ENCODE measurements at places on chromosomes 3 and 15.

GRCh38 chr15:59994888-59995557 is 9.1 kb upstream of the FOXB1 start:
- no peak for DNase-seq

DNA sequence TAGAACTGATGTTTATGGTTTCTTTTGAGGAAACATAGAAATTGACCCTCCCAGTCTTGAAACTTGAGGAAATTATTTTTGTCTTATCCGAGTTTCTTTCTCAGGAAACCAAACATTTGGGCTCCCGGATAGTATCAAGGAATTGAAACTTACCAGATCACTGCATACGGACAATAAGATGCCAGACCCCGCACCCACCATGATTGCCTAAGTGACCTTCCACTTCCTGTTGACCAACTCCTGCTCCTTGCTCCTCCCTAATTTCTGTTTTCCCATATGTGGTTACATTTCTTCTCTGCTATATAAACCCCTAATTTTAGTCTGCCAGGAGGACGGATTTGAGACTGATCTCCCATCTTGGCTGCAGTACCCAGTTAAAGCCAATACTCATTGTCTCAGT is 118.4 kb upstream of the TPRG1 start:
- no peak for DNase-seq

GRCh38 chr15:47516558-47516957 is 200.7 kb upstream of the SEMA6D start:
- no peak for DNase-seq

GRCh38 chr3:24520101-24520495 is 25.4 kb upstream of the THRB start:
- no peak for DNase-seq

DNA sequence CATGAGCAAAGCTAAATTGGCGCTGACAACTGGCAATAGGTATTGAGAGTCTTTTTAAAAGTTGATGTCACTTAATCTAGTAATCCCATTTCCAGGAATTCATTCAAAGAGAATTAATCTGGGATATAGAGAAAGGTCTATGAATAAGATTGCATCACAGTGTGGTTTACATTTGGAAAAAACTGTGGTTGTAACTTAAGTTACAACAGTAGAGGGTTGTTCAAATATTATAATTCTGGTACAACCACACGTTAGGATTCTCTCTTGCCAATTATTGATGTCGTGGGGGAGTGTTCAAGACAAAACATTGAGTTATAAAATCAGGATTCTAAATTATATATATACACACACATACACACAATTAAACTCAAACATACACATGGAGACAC is 79.8 kb downstream of the LIPC start:
- no peak for DNase-seq

GRCh38 chr3:26141296-26141695 is 351.4 kb downstream of the OXSM start:
- no peak for DNase-seq

DNA sequence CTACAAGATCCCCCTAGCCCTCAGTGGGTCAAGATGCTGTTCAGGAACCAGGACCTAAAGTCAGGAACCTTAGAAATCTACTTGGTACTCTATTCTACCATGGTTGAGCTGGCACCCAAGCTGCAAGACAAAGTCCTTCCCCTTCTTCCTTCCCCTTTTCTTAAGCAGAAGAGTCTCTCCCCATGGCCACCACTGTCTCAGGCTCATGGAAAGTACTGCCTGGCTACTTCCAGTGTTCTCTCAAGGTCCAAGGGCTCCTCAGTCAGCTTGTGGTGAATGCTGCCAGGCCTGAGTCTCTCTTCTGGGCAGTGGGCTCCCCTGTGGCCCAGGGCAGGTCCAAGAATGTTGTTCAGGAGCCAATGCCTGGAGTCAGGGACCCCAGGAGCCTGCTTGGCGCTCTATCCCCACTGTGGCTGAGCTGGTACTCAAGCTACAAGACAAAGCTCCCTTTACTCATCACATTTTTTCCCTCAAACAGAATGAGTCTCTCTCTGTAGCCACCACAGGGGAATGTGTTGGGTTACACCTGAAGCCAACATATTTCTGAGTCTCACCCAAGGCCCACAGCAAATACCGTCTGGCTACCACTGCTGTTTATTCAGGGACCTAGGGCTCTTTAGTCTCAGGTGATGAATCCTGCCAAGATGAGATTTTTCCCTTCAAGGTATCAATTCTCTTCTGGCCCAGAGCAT is 18.1 kb upstream of the SLC27A2 start:
- DNase-seq: no peak

GRCh38 chr15:25682340-25682739 is 180.8 kb downstream of the ATP10A start:
- DNase-seq: no peak

GRCh38 chr15:25331404-25331803 is 107.4 kb downstream of the UBE3A start:
- no peak for DNase-seq

DNA sequence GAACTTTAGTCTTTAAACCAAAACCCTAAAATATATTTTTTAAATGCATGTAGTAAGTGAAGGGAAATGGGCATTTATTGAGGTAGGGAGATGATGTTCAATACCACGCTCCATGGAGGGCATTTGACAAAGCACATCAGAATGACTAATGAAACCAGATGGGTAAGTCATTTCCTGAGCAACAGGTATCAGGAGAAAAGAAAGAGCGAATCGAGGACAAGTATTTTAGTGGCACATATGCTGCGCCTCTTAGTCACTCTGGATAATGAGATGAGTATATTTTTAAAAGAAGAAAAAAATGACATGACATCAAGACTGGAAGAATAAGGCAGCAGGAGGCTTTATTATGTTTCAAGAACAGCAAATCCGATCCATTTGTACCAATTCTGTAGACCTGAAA is 129.0 kb upstream of the ARHGEF3 start:
- DNase-seq: no peak

GRCh38 chr3:109804697-109805096 is 467.4 kb upstream of the DPPA4 start:
- DNase-seq: no peak

DNA sequence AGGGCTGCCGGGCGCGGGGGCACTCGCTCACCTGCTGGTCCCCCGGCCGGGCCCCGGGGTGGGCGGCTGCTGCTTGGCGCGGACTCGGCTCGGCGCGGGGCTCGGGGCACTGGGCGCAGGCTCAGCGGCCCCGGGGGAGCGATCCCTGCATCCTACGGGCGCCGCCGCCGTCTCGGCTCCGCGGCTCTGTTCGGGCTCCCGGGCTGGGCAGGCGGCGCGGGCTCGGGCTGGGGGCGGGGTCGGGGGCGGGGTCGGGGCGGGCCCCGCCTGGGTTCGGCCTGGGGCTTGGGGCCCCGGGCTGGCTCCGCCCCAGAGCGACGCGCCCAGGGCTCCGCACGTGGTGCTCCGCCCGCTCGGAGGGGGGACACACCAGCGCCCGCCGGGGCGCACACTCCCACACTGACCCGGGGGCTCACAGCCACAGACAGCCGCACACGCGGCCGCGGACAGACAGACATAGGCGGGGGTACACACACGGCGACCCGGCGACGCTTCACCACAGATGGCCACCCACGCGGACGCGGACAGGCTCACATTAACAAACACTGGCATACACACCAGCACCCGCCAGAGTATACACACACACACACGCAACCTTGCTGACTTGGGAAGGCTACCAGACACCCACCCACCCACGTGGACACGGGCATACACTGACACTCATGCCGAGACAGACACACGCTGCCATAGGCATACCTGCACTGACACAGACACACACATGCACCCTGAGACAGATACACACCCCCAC is at the start of gene SCN5A:
SCN5A (minus strand) TSS at position 188 of the 748 bp plus-strand sequence. CDS start 16,380 bp downstream, outside the sequence.
- DNase-seq: peak; percentile 91

DNA sequence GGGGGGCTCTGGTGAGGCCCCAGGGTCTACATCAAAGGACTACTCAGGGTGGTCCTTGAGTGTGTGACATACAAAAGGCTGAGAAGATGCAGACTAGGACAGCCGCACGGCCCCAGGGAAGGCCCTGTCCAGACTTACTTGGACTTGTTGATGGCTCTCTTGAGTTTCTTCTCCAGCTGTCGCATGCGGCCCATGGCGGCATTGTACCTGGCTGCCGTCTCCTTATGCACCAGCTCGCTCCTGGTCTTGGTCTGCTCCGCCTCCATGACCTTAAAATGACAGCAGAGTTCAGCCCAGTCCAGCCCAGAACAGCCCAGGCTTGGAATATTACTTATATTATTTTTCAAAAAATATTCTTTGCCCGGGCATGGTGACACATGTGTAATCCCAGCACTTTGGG is 56.0 kb downstream of the CAPN7 start:
- no peak for DNase-seq

GRCh38 chr3:62732183-62732904 is 142.9 kb downstream of the CADPS start:
- DNase-seq: no peak

GRCh38 chr15:47340571-47340920 is 376.8 kb upstream of the SEMA6D start:
- no peak for DNase-seq

DNA sequence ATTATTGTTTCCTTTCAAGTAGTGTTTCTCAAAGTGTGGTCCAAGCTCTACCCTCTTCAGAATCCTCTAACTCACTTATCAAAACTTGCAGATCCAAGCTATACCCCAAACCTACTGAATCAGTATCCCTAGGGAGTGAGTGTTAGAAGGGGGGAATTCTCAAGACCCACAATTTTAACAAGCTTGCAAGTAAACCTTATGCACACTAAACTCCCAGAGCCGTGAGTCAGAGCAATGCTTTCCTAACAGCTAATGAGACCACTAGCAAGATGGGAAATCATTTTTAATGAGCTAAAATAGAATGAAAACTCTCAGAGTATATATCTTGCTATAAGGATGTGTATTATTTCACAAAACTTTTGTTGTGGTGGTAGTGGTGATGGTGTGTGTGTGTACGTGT is 41.1 kb upstream of the SRGAP3 start:
- DNase-seq: no peak

DNA sequence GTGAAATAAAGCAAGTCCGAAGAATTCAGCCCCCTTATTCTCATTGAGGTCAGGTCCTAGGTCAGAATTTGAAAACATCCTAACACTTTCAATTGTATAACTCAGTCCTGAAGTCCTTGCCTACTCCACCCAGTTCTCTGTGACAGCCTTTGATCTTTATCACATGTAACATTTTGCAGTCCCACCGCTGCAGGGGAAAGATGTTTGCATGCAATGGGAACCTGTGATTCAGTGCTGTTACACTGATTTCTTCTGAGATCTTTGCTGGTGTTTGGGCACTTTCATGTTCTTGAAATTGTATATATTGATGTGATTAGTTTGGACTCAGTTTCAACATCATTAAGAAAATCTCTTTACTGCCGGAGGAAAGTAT is 18.0 kb upstream of the SECISBP2L start:
- DNase-seq: no peak

All from D721Med (cell line).